ENCODE measurements at places on chromosomes 7 and 10. TPM values are rescaled to one million over a fixed set of nuclear protein-coding genes. Genes with fewer than 3 reads are reported as not detected.

- DNase-seq, result no peak
Observed at GRCh38 chr10:132158122-132158741, 28.5 kb upstream of the DPYSL4 start.

DNA sequence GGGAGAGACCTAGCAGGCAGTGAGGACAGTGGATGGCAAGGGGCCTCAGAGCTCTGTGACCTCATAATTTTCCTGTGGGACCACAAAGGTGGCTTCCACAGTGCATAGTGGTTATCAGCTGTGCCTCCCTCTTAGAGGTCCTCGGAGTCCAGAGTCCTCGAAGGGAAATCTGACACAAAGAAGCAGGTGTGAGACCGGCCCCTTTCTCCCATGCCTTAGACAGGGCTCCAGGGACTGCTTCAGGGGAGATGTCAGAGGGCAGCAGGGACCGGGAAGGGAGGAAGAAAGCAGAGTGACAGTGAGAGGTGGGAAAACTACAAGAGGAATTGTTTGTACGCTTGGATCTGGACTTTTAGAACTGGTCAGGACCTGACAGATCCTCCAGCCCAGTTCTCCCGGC lies 66.3 kb downstream of the BAMBI start:
- no peak for DNase-seq

- DNase-seq, result no peak
Observed at GRCh38 chr7:131046246-131046645, 281.4 kb upstream of the MKLN1 start.

PLEKHA1 gene
- total RNA-seq, result 46.2 TPM

- DNase-seq, result no peak
Observed at GRCh38 chr7:17304926-17305325, 6.5 kb downstream of the AHR start.

SORCS1 gene
- 0.43 TPM for total RNA-seq

- DNase-seq, result no peak
Observed at GRCh38 chr10:12872577-12872976, 128.9 kb downstream of the CCDC3 start.

All from cardiac septum (tissue), 1 donor.